ENCODE measurements at places on chromosomes 12 and 14.

GRCh38 chr12:4145990-4146859 is 127.3 kb upstream of the CCND2 start:
- DNase-seq = no peak

DNA sequence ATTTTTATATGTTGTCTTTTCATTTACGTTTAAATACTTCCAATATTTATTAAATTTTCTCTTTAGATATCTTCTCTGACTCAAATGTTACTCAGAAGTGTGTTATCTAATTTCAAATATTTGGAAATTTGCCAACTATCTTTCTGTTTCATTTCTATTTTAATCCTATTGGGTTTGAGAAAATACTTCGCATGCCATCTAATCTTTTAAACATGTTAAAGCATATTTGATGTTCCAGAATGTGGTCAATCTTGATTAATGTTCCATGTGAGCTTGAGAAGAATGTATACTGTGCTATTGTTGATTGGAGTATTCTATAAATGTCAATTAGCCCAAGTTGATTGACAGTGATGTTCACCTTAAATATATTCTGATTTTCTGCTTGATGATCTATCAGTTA is 11.9 kb upstream of the DCN start:
- no peak for DNase-seq

- DNase-seq = no peak
These were observed 318.1 kb upstream of the PDE3A start for GRCh38 chr12:20050221-20050620.

DNA sequence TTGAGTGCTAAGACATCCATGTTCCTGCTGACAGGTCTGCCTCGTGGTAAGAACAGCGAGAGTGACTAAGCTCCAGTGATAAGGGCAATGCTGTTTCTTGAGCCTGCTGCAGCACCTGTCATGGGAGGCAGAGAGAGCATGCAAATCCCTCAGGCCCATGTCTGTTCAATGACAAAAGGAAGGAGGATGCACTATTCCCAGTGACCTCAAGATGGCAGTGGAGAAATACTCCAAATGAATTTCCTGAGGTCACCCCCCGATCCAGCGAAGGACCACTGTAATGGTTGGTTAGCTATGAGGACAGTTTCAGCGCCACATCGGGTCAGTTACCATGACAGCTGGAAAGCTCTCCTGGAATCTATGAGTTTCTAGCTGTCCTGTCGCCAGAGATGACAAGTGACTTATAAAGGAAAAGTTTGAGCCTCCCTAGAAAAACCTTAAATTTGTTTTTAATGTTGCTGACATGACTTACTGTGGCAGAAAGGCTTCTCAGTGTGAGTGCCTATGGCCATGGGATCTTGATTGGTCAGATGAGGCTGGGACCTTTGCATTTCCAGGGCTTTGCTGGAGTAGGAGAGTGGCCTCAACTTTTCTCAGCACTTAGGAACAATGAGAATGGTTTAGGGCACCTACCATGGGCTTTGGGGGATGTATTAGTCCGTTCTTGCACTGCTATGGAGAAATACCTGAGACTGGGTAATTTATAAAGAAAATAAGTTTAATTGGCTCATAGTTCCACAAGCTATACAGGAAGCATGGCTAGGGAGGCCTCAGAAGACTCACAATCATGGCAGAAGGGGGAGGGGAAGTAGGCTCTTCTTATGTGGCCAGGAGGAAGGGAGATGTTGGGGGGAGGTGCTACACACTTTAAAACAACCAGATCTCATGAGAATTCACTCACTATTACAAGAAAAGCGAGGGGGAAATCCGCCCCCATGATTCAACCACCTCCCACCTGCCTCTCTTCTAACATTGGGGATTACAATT is 88.0 kb upstream of the TMEM260 start:
- DNase-seq = peak; percentile 21

GRCh38 chr12:3073438-3074250 is 3.5 kb upstream of the TSPAN9 start:
- peak; percentile 92 for DNase-seq

DNA sequence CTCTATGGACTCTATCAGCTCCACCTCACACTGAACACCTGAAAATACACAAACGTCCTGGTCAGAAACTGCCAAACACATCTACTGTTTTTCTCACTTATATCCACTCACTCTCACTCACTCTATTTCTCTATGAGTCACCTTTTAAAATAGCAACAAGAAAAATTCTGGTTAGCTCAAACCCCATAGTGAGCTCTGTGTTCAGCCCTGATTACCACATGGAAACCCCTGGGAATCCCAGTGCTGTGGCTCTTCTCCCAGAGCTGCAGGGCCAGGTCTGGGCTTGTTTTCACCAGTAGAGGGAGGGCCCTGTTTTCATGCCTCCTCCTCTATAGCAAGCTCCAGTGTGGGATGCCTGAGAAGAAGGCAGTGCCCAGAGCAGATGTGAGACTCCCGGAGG is 1126.1 kb downstream of the TMEM121 start:
- DNase-seq = no peak

GRCh38 chr12:77042833-77043232 is 22.5 kb downstream of the E2F7 start:
- no peak for DNase-seq

GRCh38 chr12:54601841-54602240 is 13.4 kb upstream of the PPP1R1A start:
- DNase-seq = no peak

DNA sequence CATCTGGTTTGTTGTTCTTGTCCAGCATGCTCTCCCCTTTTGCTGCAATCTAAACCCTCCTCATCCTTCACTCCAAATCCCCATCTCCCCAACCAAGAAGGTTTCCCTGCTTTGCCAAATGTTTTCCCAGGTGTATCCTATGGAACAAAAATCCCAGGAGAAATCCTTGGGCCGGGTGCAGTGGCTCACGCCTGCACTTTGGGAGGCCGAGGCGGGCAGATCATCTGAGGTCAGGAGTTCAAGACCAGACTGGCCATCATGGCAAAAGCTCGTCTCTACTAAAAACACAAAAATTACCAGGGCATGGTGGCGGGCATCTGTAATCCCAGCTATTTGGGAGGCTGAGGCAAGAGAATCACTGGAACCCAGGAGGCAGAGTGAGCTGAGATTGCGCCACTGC is 5.0 kb downstream of the KSR2 start:
- DNase-seq = no peak

GRCh38 chr12:103161582-103162362 is 204.3 kb downstream of the ASCL1 start:
- no peak for DNase-seq

DNA sequence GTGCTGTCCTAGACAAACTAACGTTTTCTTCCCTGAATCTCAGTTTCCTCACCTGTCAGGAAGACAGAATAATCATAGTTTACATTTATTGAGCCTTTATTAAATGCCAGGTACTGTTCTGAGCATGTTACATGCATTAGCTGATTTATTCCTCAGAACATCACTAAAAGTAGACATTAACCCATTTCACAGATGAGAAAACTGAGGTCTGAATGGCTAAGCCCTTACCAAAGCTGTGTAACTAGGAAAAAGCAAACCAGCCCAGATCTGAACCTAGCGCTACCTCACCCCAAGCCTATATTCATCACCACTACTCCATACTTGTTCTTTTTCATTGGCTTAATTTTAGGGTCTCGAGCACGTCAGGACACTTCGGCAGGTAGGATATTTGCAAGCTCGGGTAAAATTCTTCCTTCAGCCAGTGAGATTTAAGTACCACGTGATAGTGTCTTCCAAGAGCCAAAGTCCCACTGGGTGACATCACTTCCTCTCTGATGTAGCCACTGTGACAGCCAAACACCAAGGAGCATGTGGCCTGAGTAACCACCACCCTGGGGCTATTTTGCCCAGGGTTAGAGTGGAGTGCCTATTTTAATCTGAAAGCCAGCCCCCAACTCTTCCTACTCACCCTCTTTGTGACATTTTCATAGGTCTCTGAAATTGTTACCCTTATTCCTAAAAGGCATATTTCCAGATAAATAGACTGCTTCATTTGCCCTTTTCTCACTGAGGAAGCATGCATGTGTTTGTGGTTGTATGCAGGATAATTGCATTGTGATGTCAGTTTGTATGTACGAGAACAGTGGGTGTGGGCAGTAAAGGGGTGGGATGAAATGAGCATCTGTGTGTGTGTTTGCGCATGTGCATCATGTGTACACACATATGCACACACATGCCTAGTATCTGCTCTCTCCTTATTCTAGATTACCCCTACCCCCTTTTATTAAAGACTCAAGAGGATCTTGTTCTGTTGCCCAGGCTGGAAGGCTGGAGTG is 62.2 kb upstream of the WSCD2 start:
- peak; percentile 29 for DNase-seq

DNA sequence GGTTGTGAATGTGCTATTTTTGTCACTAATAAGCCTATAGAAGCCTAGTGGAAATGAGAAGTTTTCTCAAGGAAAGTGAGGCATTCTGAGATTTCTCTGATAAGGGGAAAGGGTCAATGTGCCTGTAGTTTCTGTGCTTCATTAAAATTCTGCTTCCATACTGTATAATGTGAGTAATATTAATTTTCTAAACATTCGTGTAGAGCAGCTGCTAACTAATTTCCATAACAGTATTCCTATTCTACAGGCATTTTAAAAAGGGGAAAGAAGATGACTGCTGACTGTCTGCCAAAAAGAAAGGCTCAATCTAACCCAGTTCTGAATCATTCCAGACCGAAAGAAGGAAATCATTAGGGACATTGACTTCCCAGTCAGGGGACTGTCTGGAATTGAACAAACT is 293.3 kb upstream of the TMPO start:
- no peak for DNase-seq

- no peak for DNase-seq
These were observed 49.2 kb upstream of the AEBP2 start for GRCh38 chr12:19390051-19390598.

DNA sequence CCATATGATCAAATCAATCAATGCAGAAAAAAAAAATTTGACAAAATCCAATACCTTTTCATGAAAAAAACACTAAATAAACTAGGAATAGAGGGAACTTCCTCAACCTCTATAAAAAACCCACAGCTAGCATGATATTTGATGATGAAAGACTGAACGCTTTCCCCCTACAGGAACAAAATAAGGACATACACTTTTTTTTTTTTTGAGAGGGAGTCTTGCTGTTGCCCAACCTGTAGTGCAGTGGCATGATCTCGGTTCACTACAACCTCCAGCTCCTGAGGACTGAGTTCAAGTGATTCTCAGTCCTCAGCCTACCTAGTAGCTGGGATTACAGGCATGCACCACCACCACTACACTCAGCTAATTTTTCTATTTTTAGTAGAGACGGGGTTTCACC is 17.9 kb upstream of the CAMKK2 start:
- DNase-seq = no peak

GRCh38 chr14:51094282-51094821 is 553 bp downstream of the TRIM9 start:
- DNase-seq = peak; percentile 22

GRCh38 chr12:102093319-102093718 is 26.6 kb downstream of the NUP37 start:
- no peak for DNase-seq

DNA sequence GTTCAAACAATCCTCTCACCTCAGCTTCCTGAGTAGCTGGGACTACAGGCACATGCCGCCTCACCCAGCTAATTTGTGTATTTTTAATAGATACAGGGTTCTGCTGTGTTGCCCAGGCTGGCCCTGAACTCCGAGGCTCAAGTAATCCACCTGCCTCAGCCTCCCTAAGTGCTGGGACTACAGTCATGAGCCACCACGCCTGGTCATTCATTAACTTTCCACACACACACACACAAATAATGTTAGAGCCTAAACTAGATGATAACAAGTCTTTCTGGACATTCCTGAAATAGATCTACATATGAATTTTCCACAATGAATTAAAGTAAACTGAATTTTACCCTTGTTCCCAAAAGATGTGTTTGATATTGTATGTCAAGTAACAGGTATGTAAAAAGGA is 776.0 kb downstream of the GALC start:
- DNase-seq = no peak

DNA sequence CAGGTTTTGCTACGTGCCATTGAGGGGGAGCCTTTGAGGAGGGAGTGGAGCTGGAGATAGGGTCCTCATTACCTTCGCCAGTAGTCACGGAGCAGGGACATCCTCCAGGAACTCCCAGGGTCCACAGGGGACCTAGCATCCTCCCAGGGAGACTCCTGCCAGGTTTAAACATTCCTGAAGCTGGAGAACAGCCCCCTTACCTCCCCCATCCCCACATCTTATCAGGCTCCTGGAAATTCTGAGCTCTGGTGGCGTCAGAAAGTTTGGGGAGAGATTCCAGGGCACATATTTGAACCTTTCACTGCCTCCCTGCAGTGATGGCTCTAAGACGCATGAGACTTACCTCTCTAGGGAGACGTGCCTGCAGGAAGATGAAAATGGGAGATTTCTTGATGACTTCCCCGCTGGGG is 192.3 kb upstream of the GSC start:
- DNase-seq = no peak

DNA sequence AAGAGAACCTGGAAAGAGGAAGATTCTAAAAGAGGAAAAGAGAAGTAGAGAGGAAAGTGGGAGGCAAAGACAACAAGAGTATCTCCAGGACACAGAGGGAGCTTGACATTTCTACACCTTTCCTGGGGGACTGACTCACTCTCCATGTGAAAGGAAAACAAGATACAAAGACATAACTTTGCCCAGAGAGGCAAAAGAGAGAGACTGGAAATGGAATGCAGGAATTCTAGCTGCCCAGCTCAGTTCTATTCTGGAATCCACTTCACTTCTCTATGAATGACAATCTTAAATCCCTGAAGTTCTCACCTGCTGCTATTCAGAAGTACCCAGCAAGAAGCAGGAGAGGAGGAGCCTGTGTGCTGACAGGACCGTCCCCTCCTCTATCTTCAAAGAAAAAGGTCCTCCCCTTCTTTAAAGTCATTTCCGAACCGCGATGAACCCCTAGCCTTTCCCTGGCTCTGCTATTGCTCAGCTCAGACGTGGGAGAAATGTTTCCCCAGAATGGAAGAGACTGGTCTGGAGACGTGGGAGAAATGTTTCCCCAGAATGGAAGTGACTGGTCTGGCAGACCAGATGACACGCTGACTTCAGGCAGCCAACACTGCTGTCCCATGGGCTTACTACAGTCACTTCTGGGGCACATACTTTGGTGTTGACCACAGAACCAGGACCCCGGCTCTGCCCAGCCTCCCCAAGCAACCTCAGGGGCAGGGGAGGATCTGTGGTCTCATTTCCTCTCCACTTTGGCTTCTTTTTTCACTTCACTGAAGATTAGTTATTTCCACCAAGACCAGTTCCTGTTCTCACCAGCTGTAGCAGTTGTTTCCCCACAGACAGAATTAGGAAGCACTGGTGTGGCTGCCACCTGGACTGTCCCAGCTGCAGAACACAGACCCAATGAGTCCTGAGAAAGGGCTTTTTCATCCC is 8.3 kb downstream of the FMNL3 start:
- DNase-seq = no peak

- DNase-seq = no peak
These were observed 23.0 kb downstream of the KCNJ8 start for GRCh38 chr12:21751517-21751916.

GRCh38 chr12:95131589-95132340 is 58.3 kb upstream of the NR2C1 start:
- DNase-seq = no peak

Data from A549 (cell line).